HCT116 (cell line): ENCODE measurements at places on chromosomes 3 and 15.

DNA sequence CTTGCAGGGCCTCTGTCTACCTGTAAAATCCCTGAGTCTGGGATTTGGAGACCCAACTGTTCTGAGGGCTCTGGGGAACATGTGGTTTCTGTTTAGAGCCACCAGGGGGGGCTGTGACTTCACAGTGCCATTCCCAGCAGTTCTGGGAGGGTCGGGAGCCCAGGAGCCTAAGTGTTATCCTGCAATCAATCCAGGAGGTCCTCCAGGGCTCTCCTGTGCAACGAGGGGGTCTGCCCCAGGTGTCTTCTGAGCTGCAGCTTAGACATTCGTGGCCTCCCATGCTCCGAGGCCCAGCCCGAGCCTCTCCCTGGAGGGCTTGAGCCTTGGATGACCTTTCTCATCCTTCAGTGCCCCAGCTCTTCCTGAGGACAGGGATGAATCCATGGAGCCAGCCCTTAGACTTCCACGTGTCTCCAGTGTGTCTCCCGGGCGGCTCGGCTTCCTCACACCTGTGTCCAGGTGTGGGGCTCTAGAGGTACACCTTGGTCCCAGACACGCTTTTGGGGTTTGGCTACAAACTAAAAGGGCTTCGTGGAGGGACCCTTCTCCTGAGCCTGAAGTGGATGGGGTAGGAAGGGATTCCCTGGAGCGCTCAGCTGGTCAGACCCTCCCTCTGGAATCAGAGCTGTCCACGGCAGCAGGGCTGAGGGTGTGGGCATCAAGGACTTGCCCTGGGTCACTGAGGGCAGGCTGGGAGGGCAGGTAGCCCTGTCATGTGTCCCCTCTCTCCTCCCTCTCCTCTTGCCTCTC, 20.3 kb upstream of the ABTB1 start:
- peak; percentile 41 for DNase-seq

DNA sequence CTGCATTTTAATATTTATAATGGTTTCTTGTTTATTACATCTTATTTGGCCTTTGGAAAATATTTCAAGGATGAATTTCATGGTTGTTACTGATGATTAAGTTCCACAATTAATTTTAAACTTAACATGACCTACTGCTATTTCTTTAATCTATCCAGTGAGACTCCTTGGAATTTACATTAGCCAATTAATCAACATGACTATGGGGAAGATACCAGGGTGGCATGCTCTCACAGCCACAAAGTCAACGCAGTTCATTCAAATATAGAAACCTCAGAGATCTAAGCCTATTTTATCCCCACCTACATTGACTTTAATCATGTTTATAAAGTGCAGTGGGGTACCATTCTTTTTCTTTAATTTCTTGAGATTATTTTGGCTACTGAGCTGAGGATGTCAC, 43.6 kb upstream of the PDZRN3 start:
- no peak for DNase-seq

DNA sequence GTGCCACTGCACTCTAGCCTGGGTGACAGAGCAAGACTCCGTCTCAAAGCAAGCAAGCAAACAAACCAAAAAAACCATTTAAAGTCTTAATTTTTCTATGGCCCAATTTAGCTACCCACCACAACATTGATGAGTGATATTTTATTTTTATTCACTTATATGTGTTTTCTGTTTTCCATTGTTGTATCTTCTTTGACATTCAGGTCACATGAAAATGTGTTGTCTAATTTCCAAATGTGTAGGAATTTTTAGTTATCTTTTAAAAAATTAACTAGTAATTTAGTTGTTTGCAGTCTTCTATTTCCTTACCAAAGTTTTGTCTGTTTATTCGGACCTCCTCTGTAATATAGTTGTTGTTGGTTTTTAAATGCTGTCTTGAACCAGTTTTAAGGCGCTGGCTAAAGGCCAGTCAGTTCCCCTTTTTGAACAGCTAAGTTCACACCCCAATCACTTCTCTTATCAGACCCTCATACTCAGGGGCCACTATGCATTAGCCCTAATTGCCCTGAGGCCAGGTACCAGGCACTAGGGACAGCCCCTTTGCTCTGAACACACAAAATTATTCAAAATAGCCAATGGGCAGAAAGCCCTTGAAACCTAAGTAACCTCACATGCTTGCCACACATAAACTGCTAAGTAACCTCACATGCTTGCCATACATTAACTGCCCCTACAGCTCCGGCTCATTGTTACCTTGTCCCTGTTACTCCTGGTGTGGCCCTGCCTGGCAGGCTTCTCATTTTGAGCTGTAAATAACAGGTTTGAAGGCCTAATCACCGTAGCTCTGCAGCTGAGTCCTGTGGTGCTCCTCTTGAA, 4.3 kb upstream of the CCR4 start:
- DNase-seq, result no peak

DNA sequence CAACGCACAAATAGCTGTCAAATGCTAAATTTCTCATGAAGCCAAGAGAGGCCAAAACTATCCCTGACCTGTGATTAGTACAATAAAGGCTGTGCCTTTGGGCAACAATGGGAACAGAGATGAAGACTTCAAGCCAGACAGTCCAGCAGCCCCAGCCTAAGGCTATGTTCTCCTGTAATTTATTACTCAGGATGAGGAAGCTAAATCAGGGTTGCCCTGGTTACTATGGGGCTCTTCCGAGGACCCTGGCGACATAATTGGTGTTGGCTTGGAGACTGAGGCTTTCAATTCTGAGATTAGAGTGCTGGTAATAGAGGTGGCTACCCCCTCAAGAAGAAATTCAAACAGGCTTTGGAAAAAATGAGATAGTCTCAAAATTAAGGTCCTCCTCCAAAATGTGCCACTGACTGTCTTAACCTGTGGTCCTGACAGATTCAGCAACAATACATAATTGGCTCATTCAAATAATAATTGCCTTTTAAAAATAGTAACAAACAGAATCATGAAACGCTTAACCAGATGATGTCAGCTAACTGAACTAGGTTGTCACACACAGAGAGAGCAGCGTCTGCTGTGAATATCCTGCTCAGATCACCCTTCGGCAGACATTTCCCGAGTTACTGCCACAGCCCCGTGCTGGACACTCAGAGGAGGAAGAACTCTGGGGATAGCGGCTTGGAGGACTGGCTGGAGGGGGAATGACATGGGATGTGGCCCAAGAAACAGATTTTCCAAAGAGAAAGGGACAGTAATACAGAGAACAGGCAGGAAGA, 43.0 kb downstream of the NSMCE3 start:
- DNase-seq, result no peak

DNA sequence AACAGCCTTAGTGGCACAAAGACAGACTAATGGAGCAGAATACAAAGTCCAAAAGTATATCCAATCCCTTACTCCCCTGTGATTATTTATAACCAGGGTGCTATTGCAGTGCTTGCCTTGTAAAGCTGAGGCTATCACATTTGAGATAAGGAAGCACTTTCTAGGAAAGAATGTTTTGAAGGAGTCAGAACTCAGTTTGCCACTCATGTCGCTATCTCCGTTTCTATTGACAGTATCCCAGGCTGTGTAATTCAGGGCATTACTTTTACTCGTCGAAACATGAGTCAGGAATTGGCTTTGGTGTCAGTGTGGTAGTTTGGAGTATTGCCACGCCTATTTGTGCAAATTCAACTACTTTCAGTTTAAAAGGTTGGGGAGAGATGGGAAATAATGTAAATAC, 78.4 kb downstream of the FBXL2 start:
- DNase-seq, result no peak

DNA sequence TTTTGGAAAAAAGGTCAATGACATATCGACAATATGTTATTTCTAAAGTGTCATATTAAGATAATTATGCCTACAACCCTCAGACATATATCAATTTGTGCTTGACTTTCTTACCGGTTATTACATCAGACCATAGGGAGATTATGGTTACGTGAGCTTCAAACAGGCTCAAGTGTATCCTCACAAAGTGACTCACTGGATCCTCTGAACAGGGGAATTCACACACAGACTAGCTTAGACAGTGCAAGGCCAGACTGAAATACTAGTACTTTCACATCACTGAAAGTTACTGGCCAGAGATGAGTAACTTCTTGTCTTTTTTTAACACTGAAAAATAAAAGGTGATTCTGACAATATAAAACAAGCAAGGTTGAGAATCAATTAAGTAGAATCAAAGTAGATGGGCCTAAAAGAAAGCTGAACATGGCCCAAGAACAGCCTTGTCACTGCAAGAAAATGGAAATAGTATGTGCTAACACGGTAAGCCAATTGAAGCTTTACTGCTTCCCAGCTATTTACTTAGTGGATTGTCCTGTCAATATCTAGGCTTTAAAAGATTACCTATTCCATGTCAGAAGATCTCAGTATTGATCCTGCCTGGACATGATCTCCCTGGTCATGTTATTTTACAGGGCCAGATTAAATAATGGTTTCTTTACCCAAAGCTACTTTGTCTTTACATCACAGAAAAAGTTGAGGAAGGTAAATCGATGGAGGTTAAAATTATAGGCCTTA, 848.6 kb downstream of the ROBO1 start:
- DNase-seq, result no peak

- DNase-seq, result no peak
Observed at GRCh38 chr3:186931532-186932280, 1.4 kb downstream of the ST6GAL1 start.

DNA sequence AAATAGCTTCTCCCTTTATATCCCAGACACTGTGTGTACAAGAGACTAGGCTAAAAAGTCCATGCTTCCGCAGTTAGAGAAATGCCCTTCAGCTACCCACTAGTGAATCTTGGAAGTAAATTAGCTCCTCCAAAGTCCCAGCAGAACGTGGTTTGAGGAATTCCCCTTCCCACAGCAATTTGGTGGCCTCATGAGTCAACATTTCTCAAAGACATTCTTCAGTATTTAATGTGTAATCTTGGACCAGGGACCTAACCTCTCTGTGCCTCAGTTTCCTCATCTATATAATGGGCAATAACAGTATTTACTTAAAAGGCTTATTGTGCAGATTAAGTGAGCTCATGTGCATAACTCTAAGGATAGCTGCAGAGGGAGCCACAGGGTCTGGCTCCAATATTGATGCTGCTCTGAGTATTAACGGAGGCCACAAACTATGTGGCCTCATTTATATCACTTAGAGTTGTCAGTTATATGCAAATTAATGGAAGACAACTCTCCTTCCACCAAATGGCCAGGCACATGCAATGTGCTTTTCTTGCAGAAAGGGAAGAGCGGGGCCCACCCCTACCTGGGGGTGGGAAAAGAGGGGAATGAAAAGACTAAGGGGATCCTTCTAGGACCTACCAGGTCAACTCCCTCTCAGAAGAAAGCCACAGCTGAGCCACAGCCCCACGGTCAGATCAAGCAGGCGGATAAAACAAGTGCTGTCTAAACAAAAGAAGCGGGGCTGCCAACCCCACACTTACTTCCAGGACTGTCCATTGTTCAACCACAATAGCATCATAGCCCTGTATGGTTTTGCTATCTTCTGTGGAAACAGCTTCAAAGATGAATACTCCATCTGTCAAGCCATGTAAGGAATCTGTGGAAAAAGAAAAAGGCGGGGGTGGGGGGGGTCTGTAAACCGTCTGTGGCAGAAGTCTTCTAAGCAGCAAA, 92.4 kb downstream of the OXNAD1 start:
- DNase-seq, result no peak

DNA sequence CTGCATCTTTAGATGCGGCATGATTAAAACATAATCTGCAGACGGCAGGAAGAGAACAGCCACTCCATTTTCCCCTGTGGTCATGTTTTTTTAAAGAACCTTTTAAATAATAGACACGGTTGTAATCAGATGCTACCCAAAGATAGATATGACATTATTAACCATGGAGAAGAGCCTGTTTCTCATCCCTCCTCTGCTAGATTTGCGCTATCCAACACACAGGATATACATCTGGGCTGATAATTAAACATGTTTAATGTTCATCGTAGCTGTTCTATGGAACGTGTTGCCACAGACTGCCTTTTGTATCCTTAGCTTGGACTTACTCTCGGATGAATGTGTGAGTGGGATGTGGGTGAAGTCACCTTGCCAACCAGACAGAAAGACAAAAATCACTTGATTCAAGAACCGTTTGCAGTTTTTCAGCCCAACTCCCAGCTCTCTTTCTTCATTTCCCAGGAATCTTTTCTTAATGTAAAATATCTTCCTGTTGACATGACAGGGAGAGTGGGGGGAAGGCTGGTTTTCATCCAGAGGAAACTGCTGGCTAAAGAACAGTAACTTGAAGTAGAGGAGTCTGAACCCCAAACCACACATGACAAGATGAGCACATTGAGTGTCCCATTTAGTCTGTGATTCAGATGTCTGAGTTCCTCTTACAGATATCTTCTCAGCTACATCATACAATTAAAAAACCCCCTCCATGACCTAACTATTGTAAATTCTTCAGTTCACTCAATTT, 118.6 kb upstream of the PRICKLE2 start:
- no peak for DNase-seq

DNA sequence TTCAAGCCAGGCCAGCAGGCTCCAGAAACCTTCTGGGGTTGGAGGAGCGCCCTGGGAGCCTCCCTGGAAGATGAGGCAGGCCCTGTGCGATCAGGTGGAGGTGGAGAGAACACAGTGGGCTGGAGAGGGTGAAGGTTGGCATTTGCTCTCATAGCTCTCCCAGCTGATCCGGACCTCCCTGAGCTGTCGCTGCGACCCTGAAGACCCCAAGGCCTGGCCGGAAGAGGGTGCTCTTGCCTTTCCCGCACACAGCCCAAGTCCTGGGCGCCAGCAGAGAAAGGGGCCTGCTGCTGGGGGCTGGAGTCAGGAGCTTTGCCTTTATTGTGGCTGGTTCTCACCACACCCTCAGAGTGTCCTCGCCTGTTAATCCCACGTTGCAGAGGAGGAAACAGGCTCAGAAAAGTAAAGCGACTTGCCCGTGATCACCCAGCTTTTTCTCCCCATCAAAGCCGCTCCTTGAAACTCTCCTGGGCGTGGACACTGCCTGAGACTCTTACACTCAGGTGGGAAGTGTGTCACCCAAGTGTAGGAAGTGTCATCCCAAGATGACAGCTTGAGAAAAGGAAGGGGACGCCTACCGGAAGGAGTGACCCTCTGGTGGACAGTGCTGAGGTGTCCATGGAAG, 8.6 kb upstream of the RPL29 start:
- DNase-seq, result no peak

GRCh38 chr3:159766563-159767185, 222.0 kb upstream of the IL12A start:
- no peak for DNase-seq

GRCh38 chr3:16066545-16066944, 107.9 kb upstream of the GALNT15 start:
- no peak for DNase-seq

DNA sequence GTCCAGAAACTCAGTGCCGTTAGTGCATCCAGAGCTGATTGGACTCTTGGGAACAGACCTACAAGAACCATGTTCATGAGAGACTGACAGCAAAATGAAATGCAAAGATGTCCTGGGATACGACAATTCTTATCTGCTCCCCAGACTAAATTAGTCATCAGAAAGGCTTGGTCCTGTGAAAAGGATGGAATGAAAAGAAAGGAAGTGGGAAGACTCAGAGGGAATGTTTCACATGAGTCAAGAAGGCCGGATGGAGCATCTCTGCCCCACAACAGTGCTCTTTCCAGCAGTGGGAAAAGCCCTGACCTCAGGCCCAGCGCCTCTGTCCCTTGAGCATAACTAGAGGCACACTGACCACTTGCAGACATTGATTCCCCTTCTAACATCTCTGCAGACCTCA, 39.3 kb upstream of the UACA start:
- no peak for DNase-seq
